ENCODE measurements at places on chromosomes 6 and 20.
A peak's percentile ranks its signal among the peaks of the same experiment; 100 is the strongest.

DNA sequence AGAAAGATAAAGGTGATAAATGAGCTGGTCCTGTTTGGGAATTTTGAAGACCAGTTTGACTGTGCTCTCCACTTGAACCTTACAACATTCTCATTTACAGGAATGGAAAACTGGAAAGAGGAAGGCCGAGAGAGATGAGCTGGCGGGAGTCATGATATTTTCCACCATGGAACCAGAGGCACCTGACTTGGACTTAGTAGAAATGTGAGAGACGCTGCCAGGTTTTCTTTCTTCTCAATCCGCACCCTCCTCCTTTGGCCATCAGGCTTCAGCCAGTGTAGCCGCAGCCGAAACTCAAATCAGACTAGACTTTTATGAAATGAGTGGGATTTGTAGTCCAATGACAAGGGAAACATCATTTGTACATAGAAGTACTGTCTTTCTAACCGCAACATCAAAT lies 54.7 kb upstream of the SYNJ2 start:
- no peak for DNase-seq

- no peak for DNase-seq
Observed at GRCh38 chr6:537114-537513, 119.8 kb downstream of the HUS1B start.

DNA sequence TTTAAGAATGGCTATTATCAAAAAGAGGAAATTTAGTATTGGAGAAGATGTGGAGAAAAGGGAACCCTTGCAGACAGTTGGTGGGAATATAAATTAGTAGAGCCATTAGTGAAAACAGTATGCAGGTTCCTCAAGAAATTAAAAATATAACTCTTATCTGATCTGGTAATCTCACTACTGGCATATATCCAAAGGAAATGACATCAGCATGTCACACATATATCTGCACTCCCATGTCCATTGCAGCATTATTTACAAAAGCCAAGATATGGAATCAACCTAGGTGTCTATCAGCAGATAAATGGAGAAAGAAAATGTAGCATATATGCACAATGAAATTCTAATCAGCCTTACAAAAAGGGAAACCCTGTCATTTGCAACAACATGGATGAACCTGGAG lies 2.6 kb downstream of the SIRPG start:
- no peak for DNase-seq

- DNase-seq: no peak
Observed at GRCh38 chr6:24997231-24997630, 61.5 kb upstream of the RIPOR2 start.

DNA sequence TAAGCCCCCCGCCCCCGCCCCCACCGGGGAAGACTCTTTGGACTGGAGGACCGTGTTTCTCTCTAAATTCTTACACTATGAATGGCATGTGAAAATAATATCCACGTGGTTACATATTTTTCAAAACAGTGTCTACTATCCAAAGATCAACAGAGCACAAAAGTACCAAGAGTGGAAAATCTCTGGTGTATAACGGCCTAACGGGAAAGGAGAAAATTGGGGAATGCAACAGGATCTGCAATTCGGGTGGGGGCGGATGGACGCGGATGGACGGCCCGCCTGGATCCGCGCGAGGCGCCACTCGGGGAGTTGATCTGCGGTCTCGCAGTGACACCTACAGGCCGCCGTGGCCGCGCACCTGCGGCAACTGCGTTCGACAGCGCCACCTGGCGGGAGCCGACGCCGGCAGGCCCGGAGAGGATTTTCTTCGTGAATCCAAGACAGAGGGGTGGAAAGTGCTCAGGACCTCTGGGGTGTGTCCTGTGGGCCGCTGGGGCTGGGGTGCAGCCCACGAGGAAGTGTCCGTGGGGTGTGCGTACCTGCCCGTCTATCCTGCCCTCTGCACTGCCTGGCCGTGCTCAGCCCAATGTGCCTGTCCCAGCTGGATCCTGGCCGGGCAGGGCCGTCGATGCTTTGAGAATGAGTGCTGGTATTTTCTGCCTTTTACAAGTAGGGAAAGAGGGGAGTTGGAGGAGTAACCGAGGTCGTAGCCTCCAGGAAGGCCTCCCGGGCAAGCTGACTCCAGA lies 18.6 kb downstream of the ANKRD60 start:
- peak; percentile 89 for DNase-seq

- DNase-seq: no peak
Observed at GRCh38 chr6:157424491-157425020, 43.6 kb downstream of the ZDHHC14 start.

DNA sequence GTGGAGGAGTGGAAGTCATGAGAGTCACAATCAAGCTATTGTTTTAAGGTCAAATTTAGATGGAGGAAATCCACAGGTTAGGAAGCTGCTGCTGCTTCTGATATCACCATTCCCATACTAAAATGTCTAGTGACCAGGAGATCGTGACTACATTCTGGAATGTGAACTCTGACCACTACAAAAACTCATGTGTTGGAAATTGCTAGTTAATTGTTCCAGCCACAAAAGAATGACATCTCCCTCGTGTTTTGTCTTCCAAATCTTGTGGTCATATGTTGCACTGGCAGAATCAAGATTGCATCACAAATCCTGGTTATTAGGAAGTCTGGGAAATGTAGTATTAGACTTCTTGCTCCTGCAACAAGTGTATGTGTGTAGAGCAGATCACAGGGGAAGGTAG lies 441.9 kb downstream of the CD109 start:
- DNase-seq: no peak

- DNase-seq: no peak
Observed at GRCh38 chr20:16581241-16581640, 8.0 kb upstream of the KIF16B start.

- no peak for DNase-seq
Observed at GRCh38 chr6:108878942-108879341, 30.7 kb downstream of the ARMC2 start.

DNA sequence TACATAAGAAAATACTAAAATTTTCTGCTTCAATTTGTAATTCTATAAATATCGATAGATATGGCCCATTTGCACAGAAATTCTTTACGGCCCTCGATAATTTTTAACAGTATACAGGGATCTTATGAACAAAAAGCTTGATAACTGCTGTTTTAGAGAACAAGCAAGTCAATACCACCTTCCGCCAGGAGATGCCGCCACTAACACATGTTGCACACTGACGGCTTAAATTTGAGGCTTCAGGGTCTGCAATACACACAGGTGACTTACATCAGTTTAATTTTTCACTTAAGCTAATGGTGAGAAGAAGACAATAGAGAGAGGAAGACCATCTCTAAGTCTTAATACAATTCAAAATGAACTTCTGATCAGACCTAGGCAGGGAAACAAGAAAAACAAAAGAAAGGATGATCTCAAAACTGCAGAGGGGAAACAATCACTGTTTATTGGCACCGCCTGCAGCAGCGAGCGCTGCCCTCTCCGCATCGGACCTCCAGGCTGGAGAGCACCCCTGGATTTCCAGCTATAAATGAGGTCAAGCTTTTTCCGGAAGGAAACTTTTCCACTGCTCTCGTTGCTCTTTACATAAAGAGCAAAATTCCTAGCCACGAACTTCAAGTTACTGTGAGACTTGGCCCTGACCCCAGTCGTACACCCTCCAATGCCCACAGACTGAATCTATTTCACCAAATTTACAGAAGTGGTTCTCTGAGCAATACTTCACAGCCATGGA lies 53.9 kb downstream of the OTOR start:
- peak; percentile 56 for DNase-seq

GRCh38 chr20:17460119-17460518 lies 71.1 kb downstream of the BFSP1 start:
- no peak for DNase-seq

GRCh38 chr20:5119143-5119434 lies 669 bp downstream of the PCNA start:
- DNase-seq: no peak

GRCh38 chr20:721876-722275 lies 46.3 kb upstream of the SCRT2 start:
- no peak for DNase-seq

GRCh38 chr20:59891581-59891980 lies 41.9 kb downstream of the SYCP2 start:
- no peak for DNase-seq

GRCh38 chr6:130381459-130382380 lies 15.9 kb downstream of the TMEM200A start:
- peak; percentile 30 for DNase-seq

- no peak for DNase-seq
Observed at GRCh38 chr6:111870742-111871064, 2.5 kb downstream of the FYN start.

DNA sequence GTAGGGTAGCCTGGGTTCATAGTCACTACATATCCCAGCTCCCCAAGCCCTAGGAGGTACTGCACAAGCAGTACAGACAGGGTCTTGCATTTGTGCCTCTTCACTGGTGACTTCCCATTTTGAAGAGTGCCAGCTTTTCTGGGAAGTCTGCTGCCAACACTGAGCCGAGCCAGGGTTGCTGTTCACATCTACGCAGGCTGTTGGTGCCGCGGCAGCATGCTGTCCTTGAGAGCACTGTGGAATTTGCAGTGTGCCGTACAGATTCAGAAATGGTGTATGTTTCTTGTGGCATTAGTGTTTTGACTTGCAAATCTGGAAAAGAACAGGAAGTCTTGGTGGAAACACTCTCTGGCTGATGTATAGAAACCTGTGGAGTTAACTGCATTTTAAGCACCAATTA lies 67.5 kb downstream of the JARID2 start:
- no peak for DNase-seq

GRCh38 chr6:52539607-52540006 lies 37.3 kb downstream of the TRAM2 start:
- DNase-seq: no peak

DNA sequence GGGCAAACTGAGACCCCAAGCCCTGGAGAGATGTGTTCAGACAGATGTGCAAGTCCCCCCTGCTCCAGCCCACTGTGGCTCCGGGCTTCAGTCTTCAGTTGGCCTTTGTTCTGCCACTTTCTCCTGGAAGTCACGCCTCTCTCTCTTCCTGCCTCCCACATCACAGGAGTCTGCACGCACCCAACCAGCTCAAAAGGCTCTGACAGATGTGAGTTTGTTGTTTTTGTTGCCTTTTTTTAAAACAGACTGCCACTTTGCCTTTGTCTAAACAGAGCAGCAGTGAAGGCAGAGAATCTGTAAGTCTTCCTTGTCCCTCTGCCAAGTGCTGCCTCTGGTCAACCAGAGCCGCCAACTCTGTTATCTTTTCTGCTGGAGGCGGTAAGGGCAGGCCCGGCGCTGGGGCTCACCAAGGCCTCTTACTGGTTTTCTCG lies 149.7 kb downstream of the TFAP2C start:
- DNase-seq: no peak

DNA sequence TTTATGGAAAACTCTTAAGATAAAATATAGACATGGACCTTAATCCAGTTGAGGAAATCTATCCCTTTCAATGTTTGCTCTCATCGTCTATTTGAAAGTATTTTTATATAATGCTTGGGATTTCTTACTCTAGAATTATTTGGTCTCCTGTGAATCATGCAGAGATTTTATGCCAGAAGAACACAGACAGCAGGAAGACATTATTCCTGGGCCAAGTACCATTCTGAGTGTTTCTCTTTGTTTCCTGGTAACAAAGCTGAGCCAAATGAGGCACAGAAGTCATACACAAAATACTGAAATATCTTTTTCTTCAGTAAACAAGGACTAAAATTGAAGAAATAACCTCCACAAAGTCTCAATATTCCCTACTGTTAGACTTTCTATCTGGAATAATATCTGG lies 538.2 kb upstream of the EYS start:
- no peak for DNase-seq

GRCh38 chr6:35085359-35086281 lies 55.5 kb downstream of the TCP11 start:
- DNase-seq: no peak

DNA sequence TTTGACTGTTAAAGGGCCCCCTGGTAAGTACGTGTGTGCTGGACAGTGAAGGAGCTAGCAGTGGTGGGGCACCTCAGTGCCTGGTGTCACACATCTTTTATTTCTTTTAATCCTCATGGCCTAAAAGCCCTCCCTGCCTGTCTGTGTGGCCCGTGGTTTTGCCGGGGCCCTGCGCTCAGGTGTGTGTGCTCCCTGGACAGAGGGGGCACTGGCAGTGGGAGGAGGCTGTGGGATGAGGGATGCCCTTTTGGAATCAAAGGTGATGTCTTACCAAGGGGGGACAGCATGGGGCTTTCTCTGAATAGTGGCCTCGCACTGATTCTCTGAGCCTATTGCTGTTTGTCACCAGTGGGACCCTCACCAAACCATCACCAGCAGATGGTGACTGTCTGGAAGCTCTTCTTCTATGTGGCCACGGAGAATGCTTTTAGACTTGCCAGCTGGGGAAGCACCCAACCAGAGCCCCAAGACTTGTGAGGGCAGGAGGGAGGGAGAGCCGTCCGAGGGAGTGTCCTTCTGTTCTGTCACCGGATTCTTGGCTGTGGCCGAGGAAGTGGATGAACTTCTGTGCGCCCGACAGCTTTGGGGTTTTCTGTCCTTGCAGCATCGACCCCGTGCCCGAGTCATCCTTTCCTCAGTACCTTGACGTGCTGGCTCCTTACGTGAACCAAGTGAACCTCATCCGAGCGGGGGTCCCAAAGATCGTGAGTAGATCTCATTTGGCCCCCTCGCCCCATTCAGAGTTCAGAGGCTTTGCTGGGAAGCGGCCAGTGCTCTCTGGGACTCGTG lies 18.1 kb downstream of the PNLDC1 start:
- no peak for DNase-seq

- DNase-seq: no peak
Observed at GRCh38 chr6:143194095-143194589, 133.5 kb downstream of the AIG1 start.

GRCh38 chr20:7974785-7975435 lies 34.7 kb upstream of the HAO1 start:
- DNase-seq: no peak

- DNase-seq: no peak
Observed at GRCh38 chr20:32418376-32418775, 60.2 kb downstream of the ASXL1 start.

DNA sequence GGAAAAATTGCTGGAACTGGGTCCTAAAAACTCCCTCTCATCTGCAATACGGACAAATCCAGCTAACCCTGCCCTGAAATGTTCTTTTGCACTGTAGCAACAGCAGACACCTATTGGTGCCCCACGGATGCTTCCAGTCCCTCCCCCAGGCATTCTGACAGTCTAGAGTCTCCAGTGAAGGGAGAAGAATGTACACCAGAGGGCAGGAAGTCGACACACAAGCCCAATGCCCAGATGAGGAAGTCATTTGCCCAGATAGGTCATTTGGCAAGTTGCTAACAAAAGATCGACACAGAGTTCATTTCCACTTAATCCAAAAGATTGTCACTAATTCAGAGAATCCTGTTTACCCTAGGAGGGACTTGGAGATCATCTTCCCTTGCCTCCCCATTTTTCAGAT lies 293.0 kb upstream of the PRDM1 start:
- no peak for DNase-seq

- no peak for DNase-seq
Observed at GRCh38 chr6:156887623-156888269, 110.6 kb downstream of the ARID1B start.
